Cardiac fibroblast (primary cell): ENCODE measurements at places on chromosomes 5 and 9.
A peak's percentile ranks its signal among the peaks of the same experiment; 100 is the strongest.

GRCh38 chr9:121610638-121610953 is 40.8 kb upstream of the DAB2IP start:
- DNase-seq, result no peak

DNA sequence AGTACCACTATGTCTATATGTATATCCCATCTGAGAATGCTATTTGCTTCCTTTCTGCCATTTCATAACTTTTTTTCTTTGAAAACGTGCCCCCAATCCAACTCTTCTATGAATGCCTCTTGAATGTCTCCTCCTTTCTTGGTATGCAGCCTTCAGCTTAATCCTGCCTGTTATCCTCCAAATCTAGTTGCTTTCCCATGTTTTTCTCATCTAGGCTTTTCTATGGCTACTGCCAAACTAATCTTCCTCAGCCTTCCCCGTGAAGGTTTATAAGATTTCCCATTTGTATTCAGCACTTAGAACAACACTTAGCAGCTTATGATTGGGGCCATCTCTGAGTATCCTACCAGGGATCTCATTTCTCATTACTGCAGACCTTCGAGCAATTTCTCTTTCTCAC is 2.5 kb downstream of the TGFBR1 start:
- DNase-seq, result no peak

DNA sequence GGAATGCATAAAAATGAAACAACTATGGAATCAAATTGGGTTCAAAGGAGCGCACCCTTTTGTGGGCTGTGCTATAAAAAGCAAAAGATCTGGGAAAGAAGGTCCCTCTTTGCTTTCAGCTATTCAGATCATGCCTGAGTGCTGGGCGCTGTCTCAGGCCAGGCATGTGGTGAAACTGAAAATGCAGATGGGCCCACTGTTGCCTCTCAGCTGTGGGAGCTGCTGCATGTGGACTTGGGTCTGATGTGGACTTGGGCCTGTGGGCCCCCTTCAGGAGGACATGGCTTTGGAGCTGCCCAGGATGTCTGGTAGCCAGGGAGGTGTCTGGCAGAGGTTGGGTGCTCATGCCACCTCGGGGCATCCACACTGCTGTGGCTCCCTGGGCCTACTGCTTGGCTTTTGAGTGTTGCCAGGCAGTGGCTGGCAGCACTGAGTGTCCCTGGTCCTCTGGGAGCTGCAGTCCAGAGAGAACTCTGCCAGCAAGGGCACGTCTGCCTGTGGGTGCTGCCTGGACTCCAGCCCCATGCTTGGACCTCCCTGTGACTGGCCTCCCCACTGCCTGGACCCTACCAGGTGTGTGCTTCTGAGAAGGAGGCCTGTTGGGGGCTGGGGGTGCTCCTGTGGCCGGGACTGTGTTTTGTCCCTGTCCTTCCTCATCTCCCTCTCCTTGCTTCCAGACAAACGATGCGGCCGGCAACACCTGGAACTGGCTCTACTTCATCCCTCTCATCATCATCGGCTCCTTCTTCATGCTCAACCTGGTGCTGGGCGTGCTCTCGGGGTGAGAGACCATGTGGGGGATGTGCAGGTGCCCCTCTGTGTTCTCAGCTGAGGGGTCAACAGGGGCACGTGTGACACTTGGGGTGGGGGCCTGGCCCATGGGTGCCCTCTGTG is 74.3 kb downstream of the CACNA1B start:
- no peak for DNase-seq

- no peak for DNase-seq
Measured at GRCh38 chr5:31504529-31504928, 27.4 kb downstream of the DROSHA start.

GRCh38 chr9:113952676-113953075 is 76.6 kb downstream of the ZNF618 start:
- no peak for DNase-seq

GRCh38 chr5:134004626-134005416 is at the start of gene VDAC1:
Gene VDAC1, minus strand, starts transcription at chr5:134004975. Its CDS starts 11,963 bp downstream, at chr5:133993012.
- peak; percentile 92 for DNase-seq

DNA sequence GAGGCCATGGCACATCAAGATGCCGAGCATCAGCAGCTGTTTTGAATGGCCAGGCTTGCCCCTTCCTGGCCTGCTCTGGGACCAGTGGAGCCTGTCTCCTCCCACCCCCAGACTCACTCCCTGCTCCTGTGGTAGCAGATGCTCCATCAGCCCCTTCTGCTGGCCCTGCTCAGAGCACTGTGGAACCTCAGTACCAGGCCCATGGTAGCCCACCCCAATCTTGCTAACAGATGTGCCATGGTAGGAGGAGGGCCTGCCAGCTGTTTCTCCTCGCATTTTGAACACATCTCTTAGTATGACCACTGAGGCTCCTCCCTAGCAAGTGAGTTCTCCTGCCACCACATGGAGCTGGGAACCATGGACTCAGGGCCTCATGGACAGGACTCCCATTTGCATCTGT is 29.5 kb downstream of the COL27A1 start:
- DNase-seq, result no peak

GRCh38 chr5:152622628-152623027 is 217.5 kb upstream of the NMUR2 start:
- DNase-seq, result no peak

- no peak for DNase-seq
Measured at GRCh38 chr5:158848634-158849033, 251.1 kb downstream of the EBF1 start.

GRCh38 chr9:131323629-131324028 is 34.1 kb downstream of the PLPP7 start:
- DNase-seq, result no peak

DNA sequence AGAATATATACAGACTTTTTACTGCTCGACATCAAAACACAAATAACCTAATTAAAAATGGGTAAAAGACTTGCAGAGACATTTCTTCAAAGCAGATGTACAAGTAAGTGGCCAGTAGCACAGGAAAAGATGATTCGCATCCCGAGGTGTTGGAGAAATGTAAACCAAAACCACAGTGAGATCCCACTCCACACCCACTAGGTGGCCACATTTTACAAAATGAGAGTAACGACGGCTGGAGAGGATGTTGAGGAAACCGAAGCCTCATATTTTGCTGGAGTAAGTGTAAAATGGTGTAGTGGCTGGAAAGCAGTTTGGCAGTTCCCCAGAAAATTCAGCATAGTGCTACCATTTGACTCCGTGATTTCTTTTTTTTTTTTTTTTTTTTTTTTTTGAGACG is 21.3 kb upstream of the GBGT1 start:
- peak; percentile 85 for DNase-seq

DNA sequence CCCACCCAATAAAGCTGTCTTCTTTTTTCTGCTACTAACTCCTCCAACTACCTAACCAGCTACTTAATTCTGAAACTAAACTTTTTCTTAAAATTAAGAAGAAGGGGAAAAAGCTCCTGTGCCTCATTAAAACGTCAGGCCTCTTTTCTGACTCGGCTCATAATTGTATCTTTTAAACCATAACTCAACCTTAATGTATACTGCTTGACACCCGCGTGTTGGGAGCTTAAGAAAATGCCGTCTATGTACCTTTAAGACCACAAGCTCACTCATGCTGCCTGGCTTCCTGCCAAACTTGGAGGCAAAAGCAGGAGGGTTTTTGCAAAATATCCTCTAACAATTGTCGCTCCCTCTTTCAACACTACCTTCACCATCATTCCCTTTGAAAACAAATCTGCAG is 5.0 kb downstream of the EBF1 start:
- DNase-seq, result peak; percentile 94

- DNase-seq, result no peak
Measured at GRCh38 chr5:65355301-65355700, 126.4 kb downstream of the ADAMTS6 start.

- DNase-seq, result no peak
Measured at GRCh38 chr9:133460405-133461175, 812 bp downstream of the CACFD1 start.

DNA sequence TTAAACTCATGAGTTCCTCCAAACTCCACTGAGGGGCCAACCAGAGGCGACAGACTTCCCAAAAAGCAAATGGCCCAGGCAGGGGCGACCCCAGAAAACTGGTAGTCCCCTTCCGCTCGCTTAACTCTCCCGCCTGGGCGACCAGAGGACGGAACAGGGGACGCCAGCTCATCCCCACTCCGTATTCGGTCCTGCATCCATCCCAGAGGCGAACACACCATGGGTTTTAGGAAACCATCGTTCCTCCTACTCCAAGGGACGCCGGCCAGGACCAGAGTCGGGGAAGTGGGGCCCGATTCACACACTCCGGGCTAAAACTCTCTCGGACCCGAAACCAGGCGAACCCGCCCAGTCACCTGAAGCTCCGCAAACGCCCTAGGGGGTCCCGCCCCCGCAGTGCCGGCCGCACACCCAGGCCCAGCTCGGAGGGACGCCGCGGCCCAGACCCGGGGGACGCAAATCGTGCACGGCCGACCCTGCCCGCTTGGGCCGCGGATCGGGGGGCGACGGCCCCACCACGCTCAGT is 478 bp downstream of the TEX10 start:
- peak; percentile 30 for DNase-seq

GRCh38 chr5:138077064-138077696 is 6.7 kb upstream of the WNT8A start:
- DNase-seq, result peak; percentile 79

DNA sequence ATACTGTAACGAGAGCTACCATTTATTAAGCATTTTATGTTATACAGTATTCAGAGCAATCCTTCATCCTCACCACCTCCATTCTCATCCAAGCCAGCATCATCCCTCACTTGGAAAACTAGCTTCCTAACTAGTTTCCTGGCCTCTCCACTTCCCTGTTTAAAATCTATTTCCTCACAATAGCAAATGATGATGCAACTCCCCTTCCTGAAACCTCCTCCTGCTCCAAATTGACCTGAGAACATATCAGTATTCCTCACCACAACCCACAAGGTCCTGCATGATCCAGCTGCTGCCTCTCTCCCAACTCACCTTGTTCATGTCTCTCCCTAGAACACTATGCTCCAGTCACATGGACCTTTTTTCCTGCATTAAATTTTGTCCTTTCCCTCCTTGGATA is 4.3 kb upstream of the SLC36A2 start:
- no peak for DNase-seq

- peak; percentile 47 for DNase-seq
Measured at GRCh38 chr9:5364294-5365024, 24.8 kb upstream of the RLN1 start.

GRCh38 chr5:10268100-10268499 is 18.0 kb downstream of the CCT5 start:
- DNase-seq, result no peak
